EL (cell line): ENCODE measurements at places on chromosomes 1 and 21.

DNA sequence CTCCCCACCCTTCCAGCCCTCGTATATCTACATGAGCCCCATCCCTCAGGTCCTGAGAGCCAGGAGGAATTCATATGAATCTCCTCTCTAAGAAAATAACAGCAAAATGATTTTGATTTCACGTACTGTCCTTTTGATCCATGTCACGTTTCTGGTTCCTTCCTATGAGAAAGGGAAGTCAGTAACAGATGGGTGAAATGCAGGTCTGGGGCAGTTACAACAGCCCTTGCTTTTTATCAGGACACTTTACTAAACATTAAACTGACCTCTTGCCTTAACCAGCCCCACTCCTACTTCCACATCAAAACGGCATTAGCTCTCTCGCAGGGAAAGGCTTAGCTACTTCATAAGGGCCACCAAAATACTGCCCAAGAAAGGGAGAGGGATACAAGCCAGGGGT is 59.0 kb downstream of the SPATA46 start:
- no peak for DNase-seq

DNA sequence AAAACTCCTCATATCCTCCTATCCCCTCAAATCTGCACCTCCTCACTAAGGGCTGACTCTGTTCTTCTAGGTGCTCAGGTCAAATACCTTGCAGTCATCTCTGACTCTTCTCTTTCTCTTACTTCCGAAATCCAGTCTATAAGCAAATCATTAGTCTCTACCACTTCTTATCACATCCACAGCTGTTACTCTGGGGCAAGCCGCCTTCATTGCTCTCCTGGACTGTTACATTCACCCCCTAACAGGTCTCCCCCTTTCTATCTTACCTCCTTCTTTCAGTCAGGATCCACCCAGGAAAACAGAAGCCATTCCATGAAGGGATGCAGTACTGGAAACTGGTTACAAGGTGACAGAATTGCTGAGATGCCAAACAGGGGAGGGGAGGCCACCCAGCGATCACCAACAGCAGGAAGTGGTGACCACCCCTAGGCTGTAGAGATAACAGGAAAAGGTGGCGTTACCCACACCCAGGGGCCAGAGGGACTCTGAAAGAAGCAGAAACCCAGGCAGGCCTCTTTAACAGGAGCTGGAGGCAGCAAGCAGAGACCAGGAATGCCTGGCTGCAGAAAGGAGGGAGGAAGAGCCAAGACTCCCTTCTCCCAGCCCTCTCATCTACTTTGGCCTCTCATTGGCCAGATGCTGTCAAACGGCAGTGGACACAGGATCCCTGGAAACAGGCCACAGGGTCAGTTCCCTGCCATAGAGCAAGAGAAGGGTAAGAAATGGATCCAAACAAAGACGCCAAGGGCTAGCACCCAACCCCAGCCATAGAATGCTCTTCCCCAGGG is 55.5 kb upstream of the FOXO6 start:
- DNase-seq, result no peak

GRCh38 chr1:171381866-171382210 is 67.9 kb downstream of the FMO4 start:
- DNase-seq, result no peak

GRCh38 chr1:236685917-236686814 is at the start of gene ACTN2:
Gene ACTN2 (plus strand): TSS chr1:236686499. CDS start chr1:236686674, 175 bp downstream.
- DNase-seq, result peak; percentile 23

- no peak for DNase-seq
Measured at GRCh38 chr1:96641282-96641681, 80.3 kb upstream of the PTBP2 start.

DNA sequence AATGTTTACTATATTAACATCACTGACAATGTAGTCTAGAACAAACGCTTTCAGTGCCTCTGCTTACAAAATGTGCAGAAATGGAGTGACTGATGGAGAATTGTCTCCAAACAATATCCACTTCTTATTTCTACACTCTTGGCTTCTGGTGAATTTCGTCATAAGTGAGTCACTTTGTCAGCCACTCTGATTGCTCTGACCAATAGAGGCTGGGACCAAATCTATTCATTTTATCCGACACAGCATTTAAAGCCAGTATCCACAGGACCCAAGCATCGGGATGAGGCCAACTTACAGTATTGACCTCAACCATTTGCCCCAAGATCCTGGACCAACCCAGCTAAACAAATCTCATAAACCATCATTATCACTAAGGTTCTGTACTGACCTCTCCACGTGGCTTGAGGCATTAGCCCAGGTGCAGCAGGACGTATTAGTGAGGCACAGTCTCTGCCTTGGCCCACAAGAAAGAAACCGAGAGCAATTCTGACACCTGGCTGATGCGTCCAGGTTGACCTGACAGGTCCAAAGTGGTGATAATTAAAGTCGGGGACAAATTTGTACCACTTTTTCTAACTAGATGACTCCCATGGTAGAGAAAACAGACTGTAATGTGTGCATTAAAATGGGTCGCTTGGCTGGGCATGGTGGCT is 53.3 kb upstream of the ERO1B start:
- no peak for DNase-seq

- DNase-seq, result peak; percentile 70
Measured at GRCh38 chr1:221856228-221857093, 114.6 kb upstream of the DUSP10 start.

DNA sequence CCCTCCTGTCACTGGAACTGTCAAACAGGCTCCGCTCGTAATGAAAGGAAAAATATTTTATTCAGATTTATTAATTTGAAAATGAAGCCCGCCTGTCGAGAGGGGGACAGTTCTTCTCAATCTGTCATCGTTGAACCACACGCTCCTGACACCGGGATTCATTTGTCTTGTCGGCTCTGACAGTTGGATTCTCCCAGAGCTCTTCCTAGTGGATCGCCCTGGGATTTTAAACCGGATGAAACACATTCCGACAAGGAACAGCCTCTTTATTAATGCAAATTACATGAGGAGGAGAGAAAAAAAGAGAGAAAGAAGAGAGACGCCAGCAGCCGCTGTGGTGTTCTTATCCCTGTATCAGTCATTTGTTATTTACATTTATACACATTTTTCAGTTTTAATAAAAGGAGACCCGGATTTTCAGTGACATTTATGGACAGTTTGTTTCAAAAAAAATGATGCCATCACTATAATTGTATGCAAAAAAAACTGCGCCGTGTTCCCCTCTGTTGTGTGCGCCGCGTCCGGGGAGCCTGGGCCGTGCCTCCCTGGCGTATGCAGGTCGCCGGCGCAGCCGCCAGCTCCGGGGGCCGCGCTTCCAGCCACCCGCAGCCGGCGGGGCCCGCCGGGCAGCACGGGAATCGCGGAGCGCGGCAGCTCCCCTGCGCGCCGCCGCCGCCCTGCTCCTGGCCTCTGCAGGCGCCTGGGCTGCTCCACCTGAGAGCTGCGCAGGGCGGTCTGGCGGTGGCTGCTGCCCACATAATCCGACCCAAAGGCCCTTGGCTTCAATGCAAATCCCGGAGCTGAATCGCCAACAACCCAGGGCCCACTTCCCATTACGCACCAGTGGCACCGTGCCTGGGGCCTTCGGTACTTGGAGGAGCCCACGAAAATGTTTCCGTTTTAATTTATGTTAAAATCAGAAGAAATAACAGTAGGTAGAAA is 237.9 kb upstream of the PBX1 start:
- DNase-seq, result peak; percentile 12

- DNase-seq, result no peak
Measured at GRCh38 chr1:203182387-203182953, 4.0 kb downstream of the CHI3L1 start.

- no peak for DNase-seq
Measured at GRCh38 chr1:39842836-39843235, 40.5 kb downstream of the TRIT1 start.

DNA sequence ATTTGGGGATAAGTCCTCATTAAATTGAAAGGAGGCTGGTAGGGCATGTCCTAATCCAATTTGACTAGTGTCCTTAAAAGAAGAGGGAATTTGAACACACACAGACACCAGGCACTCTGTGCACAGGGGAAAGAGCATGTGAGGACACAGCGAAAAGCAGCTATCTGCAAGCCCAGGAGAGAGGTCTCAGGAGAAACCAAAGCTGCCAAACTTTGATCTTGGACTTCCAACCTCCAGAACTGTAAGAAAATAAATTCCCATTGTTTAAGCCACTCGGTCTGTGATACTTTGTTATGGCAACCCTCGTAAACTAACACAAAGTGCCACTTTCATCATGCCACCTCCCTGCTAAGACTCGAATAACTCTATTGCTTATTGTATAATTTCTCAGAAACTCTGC is 13.8 kb downstream of the PLA2G4A start:
- DNase-seq, result no peak

DNA sequence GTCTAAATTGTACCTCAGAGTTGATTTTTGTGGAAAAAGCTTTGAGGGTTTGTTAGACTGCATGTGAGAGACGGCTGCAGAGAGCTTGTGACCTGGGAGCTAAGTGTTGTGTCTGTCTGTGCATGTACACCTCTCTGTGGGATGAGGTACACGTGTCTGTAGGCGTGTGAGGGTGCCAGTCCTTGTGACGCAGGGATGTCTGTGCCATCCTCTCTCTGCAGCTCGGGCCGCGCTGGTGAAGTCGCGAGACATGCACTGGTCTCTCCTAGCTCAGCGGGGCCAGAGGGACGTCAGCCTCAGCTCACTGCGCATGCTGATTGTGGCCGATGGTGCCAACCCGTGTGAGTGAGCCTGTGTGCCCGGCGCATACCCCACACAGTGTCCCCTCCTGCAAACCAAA is 66.6 kb downstream of the S100B start:
- DNase-seq, result no peak

GRCh38 chr1:160949881-160950280 is 4.7 kb downstream of the ITLN2 start:
- no peak for DNase-seq

- peak; percentile 60 for DNase-seq
Measured at GRCh38 chr1:224065455-224065854, 48.5 kb upstream of the FBXO28 start.

DNA sequence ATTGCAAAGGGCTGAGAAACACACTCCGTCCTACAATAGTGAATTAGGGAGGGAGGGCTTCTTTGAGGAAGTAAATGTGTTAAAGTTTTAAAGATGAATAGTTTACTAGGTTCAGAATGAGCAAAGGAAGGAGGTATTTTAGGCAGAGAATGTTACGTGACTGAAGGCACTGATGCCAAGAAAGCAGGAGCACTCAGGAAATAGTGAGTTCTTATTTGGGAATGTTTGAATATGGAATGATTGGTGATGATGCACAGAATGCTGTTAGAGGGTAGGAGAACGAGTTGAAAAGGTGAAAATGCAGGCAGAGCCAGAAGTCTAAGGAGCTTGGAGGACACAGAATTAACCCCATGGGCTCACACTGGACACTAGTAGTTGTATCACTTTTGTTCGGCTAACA is 108.0 kb downstream of the NRIP1 start:
- DNase-seq, result peak; percentile 84

DNA sequence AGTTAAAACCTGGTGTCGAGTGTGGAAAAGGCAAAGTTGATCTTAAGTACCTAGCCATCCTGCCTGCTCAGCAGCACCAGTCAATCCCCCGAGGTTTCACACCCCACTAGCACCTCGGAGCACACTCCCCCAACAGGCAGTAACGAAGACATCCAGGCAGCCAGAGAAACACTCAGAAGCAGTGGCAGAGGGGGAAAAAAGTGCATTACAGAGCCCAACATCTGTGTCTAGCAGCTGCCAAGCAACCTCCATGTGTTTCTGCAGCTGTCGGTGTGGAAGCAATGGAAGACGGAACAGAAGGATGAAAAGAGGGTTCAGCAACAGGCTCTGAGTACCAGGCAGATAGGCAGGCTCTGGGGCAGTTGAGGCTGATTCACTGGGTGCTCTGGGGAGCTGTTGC is 73.4 kb upstream of the PROX1 start:
- no peak for DNase-seq

DNA sequence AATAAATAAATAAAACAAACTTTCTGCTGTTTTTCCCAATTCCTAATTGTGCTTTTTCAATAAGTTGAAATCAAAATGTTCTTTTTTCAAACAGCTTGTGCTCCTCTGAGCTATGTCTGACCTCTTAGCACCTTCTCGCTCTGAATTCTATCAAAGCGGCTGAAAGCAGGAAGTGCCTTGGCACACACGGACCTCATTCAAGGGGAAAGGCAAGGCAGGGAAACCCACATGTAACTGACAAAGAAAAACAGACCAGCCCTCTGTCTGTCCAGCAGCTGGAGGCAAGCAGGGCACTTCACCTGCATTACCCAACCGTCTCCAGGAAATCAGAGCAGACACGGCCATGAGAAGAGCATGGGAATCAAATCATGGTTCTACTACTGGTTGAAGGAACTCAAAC is 56.7 kb downstream of the PLPP3 start:
- no peak for DNase-seq

DNA sequence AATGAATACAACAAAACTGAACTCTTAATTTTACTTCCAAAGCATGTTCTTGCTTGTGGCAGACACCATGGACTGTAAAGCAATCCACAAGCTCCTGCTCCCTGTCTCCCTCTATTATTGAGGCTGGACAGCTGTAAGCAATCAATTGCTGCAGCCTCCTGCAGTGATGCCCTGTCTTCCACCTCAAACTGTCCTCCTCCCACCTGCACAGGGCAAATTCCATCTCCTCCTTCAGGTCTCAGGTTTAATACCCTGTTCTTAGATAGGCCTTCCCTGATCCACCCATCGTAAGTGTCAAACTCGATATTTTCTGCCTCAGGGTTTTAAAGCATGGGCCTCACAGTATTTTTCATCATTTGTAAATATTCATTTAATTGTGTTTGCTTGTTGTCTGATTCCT is 81.8 kb downstream of the LYST start:
- no peak for DNase-seq

GRCh38 chr1:66247415-66248208 is 286.3 kb upstream of the SGIP1 start:
- no peak for DNase-seq

- peak; percentile 85 for DNase-seq
Measured at GRCh38 chr1:31476891-31477846, 64.2 kb downstream of the SERINC2 start.

DNA sequence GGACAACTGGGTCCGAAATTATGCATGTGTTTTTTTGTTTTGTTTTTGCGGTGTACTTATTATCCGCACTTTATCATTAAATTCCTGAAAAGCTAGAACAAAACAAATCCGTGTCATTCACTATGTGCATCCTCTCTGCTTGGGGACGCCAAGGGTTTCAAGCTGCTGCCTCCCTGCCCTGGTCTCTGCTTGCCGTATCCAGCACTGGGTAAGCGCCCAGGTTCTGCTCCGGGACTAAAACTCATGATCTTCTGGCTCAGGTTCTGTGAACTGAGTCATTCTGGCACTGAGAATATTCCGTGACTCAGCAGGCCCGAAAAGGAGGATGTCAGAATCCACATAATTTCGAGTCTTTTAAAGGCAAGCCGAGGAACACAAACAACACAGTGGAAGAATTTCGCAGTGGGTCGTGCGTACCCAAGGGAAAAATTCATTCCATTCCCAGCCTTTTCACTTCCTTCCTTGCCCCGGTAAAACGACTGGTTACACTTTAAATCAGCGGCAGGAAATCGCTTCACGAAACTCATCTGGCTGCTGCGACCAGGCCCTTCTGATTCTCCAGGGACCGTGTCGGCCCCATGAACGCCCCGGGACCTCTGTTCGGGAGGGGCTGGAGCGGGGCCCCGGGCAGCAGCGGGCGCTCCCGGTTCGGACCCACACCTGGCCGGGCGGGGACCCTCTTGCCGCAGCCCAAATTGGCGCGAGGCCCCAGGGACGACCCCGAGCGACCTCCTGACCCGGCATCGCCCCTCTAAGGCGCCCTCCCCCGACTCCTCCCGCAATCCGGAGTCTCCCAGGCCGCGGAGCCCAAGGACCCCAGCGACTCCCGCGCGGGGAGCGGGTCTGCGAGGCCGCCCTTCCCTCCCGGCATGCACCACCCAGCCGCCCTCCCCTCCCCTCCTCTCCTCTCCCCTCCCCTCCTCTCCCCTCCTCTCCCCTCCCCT is 746 bp upstream of the LAMC1 start:
- peak; percentile 96 for DNase-seq

GRCh38 chr1:243322326-243322725 is 66.5 kb downstream of the SDCCAG8 start:
- DNase-seq, result no peak
